AG04450 (cell line): ENCODE measurements at places on chromosomes 13 and 19. TPM values are rescaled to one million over a fixed set of nuclear protein-coding genes. Genes with fewer than 3 reads are reported as not detected.

The KLK6 gene
- not detected in 2 replicates for polyA plus RNA-seq

- no peak for DNase-seq
These were observed 1.2 kb upstream of the ENOX1 start for GRCh38 chr13:43787997-43788396.

The KLHL26 gene
- polyA plus RNA-seq, result 1.2 and 3.8 TPM in 2 replicates

- DNase-seq, result no peak
These were observed 70.6 kb upstream of the KLF12 start for GRCh38 chr13:74204602-74205312.
